ENCODE measurements at places on chromosomes 1 and 21.

- DNase-seq: no peak
These were observed 755 bp downstream of the SCMH1 start for GRCh38 chr1:41241354-41241748.

GRCh38 chr1:157648317-157648716 is 50.4 kb upstream of the FCRL4 start:
- no peak for DNase-seq

GRCh38 chr1:204503122-204503912 is 8.7 kb upstream of the PIK3C2B start:
- DNase-seq: no peak

DNA sequence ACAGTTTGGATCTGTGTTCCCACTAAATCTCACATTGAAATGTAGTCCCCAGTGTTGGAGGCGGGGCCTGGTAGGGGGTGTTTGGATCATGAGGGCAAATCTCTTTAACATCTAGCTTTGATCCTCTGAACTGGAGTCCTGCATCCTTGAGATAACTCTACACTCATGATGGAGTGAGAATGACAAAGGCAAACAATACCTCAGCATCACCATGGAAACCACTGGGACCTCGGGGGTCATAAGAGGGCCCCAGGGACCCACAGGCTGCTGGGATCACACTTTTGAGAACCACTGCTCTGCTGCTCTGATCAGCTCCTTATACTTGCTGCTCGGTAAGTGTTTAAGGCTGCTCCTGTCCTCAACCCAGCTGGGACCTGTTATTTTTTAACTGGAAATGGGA is 13.4 kb upstream of the OBSCN start:
- no peak for DNase-seq

- DNase-seq: no peak
These were observed 37.6 kb upstream of the GNPAT start for GRCh38 chr1:231203259-231204057.

GRCh38 chr1:117657031-117657430 is 51.2 kb downstream of the TENT5C start:
- peak; percentile 42 for DNase-seq

DNA sequence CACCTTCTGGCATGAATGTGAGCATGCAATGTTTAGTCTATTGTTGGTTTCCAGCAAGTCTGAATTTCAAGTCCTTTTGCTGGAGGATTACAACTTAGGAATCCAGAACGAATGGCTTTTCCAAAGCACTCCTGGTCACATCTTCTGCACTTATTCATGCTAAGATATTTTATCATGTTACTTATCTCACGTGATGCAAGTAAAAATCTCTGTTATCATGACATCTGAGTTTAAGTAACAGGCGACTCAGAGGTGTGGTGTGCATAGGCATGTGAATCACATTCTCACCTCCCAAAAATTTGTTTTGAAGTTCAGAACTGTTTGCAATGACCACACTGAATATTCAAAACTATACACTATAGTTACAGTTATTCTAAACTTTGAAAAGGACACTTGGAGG is 204.8 kb upstream of the FGGY start:
- no peak for DNase-seq

DNA sequence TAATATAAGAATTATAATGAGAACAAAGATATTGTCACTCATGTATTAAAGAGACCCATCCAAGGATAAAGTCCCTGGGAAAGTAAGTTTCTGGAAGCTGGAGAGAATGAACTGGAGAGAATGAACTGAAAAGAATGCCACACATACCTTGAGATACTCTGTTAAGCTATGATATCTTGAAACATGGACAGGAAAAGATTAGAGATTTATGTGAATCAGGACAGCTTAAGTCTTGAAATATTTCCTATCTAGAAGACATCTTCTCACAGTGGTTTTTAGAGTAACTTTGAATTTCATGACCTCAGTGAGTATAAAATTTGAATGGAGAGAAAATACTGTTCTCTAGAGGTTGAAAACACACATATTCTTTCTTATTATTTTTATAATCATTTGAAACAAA is 201.3 kb upstream of the HMCN1 start:
- DNase-seq: no peak

- peak; percentile 93 for DNase-seq
These were observed 11.6 kb upstream of the KCNJ15 start for GRCh38 chr21:38244885-38245869.

DNA sequence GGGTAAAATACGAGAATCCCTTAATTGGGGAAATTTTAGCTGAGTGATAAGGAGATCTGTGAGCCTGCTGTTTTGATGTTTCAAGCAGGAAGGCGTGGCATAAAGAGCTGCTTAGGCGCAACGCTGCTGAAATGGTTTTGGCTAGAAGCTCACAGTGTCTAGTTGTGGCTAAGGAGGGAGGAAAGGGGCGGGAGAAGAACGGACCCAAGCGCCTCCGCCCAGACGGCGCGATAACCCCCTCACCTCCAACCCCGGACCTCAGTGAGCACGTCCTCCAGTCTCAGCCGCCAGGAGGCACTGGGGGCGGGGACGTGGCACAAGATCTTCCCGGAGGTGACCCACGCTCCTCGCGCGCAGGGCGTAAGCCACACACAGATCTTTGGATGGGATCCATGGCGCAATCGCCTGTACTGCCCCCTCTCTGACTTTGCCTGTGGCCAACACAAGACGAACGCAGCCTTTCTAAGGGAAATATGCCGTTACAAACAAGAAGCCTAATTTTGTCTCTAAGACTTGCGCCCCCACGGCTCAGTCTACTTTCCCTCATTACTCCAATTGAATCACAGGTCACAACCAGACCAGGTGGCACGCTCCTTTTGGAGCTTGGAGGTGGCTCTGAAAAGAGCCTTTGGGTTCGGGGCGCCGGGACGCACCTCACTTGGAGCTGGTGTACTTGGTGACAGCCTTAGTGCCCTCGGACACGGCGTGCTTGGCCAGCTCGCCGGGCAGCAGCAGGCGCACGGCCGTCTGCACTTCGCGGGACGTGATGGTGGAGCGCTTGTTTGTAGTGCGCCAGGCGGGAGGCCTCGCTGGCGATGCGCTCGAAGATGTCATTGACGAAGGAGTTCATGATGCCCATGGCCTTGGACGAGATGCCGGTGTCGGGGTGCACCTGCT is 23.4 kb upstream of the RNF187 start:
- no peak for DNase-seq

DNA sequence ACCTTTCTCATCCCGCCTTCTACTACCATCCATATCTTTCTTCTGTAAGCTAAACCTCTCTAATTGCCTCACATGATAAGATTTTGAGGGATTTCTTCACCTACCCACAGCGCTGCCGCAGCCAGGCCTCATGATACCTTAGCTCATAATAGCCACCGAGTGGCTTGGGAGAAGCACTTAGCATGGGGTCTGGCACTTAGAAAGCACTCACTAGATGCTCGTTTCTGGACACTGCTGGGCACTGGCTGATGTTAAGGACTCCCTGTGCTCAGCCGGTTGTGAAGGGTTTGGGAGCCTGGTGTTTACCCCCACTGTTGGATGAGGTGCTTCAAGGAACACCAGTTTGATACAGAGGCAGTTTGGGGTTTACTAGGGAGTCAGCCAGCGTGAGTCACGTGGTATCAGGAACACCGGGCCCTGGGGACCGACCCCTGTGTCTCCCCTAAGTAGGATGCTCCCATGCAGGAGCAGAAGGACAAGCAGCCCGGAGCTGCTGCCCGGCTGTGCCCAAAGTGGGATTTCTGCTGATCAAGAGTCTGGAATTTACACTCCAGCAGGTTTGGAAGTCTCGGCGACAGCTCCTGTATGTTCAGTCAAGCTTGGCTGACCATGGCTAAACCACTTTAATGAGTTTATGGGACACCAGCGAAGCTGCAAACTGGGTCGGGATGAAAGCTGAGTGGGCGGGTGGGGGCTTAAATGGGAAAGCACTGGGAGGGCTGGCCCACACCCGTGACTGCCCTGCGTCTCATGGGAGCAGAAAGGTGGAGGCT is 63.3 kb downstream of the GALNT2 start:
- no peak for DNase-seq

DNA sequence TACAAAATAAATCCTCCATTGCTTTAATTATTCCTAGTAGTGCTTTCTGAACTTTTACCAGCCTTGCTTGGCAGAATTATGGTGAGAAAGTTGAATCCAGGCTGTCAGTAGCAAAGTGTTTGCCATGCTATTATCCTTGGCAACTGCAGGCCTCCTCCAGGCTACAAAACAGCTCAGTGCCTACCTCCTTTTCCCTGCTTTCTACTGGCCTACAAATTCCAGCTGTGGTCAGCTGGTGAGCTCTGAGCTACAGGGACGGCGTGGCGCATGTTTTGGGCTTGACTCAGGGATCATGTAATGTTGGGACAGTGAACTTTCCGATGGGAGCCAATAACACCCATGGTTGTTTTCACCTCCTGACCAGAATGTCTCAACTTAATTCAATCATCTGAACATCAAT is 456.1 kb upstream of the ADAMTS5 start:
- peak; percentile 97 for DNase-seq

DNA sequence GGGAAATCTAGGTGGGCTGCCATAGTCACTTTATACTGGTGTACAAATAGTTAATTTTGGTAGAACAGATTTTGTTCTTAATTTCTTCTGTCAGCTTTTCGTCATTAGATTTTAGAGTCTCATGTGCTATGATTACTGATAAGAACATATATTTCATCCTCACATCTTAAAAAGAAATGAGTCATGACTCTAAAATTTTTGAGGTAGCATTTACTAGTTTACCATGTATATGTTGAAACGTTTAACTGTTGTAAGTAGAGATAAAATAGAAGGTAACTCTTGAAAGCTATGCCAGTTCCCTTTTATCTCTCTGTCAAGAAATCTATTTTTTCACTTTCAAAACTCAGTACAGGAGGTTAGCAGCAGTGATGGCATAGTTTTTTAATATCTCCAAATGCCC is 53.4 kb downstream of the KLHL20 start:
- no peak for DNase-seq

- no peak for DNase-seq
These were observed 252.3 kb downstream of the BRINP2 start for GRCh38 chr1:177423090-177423489.

DNA sequence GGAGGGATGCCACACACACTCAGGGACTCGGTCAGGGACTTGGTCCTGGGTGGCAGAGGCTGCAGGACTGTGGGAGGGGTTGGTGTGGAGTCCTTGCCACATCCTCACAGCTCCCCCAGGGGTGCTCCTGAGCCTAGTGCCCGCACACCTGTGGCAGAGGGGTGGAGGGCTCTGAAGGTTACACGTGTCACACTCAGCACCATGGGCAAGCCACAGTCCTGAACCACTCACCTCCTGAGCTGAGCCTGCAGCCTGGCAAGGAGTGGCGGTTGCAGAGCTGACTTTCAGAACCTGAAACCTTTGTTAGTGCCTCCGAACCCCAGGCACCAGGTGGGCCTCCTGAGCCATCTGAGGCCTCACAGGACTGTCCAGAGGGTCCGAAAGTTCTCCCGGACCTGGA is 249.2 kb upstream of the C1orf174 start:
- no peak for DNase-seq

DNA sequence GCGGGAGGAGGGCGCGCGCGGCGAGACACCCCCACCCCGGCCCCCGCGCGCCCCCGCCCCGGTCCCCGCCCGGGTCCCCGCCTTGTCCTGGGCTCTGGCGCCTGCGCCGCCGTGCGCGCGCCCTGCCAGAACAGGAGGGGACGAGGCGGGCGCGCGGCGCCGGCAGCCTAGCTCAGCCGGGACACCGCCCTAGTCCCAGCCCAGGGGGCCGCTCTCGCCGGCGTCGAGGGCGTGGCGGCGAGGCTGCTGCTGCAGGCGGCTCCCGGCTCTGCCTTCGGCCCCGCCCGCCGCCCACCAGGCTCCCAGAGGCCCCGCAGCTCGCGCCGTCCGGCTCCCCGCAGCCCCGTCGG is at the start of gene RCAN3:
Gene RCAN3, plus strand, starts transcription at position 128 of the 350 bp plus-strand sequence. CDS start 11,537 bp downstream, outside the sequence.
- DNase-seq: peak; percentile 50

DNA sequence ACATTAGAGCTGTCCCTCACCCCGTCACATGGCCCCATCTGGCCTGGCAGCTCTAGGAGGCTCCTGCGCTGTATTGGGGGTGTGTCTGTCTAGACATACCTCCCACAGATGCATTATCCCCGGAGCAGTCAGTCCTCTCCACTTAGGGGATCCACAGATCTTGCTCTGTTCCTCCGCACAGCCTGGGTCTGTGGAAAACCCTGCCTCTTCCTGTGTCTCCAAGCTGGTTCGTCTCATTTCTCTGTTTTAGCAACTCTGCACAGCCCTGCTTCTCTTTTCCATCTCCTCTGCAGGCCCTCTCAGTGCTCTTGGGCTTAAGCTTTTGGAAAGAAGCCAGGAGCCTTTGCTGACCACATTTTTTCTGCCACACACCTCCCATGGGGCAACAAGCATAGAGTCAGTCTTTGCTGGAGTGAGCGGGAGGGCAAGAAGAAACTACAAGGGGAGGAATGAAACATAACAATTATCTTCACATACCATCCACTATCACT is 241.5 kb downstream of the FOXD2 start:
- no peak for DNase-seq

- DNase-seq: no peak
These were observed 76.1 kb downstream of the VCAM1 start for GRCh38 chr1:100795646-100795985.

DNA sequence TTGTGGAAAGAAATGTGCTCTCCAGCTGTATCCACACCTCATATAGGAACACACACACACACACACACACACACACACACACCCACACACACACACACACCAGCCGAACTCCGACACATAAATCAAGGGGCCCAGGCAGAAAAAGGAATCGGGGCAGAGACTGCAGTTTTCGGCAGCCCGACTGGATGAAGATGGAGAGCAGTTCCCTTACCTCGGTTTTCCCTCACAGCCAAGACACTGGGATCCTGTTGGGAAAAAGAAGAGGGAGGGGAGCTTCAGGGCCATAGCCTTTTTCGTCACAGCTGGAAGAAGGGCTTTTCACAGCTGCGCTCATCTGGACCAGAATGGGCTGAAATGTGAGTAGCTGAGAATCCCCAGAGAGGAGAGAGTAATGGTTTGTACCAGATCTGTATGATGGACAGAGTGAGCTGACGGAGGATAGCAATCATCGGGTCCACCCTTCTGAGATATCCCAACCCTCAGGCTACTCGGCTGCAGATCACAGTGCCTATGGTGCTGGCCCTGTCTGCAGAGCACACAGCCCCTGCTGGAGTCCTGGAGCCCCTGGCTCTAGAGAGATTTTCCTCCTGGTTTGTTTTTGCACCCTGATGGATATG is 37.7 kb downstream of the PIK3C2B start:
- DNase-seq: no peak

- no peak for DNase-seq
These were observed 143.9 kb upstream of the DNAH14 start for GRCh38 chr1:224785622-224786021.

Measured in HS-27A (cell line).